ENCODE measurements at places on chromosomes 16 and 17.

- DNase-seq = no peak
These were observed 47.0 kb upstream of the AMZ2 start for GRCh38 chr17:68200689-68201417.

- DNase-seq = no peak
These were observed 18.4 kb downstream of the LDHD start for GRCh38 chr16:75097941-75098901.

- DNase-seq = no peak
These were observed 12.3 kb downstream of the SCN4A start for GRCh38 chr17:63960430-63960829.

DNA sequence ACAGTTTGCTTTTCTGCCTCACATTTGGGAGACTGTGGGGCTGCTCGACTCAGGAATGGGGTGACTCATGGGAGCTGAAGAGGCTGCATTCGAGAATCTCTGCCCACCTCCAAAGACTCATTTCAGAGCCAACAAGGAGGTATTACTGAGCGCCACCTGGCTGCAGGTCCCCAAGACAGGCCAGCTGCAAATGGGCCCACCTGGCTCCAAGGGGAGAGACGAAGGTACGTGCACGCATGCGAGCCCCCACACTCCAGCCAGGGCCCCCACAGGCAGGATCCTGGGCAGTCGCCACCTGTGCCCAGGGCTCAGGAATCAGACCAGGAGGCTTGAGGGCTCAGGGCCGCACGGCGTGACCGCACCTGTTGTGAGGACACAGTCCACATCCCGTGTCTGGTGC is 6.0 kb downstream of the HAGHL start:
- DNase-seq = no peak

DNA sequence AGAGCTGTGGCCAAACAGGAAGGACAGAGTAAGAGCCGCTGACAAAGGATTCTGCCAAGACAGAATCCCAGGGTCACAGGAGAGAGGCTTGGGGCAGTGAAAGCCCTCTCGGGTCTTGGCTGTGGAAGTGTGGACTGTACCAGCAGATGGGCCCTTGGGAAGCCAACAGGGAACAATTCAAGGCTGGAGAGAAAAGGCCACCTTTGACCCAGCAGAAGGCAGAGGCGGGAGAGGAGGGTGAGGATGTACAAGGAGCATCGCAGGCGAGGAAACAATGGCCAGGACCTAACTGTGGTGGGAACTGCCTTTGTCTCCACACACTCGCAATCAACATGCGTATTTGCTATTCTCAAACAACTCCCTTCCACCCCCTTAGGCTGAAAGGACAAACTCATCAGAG is 15.7 kb downstream of the CARHSP1 start:
- no peak for DNase-seq

GRCh38 chr17:36004594-36005108 is 3.3 kb upstream of the CCL15 start:
- no peak for DNase-seq

DNA sequence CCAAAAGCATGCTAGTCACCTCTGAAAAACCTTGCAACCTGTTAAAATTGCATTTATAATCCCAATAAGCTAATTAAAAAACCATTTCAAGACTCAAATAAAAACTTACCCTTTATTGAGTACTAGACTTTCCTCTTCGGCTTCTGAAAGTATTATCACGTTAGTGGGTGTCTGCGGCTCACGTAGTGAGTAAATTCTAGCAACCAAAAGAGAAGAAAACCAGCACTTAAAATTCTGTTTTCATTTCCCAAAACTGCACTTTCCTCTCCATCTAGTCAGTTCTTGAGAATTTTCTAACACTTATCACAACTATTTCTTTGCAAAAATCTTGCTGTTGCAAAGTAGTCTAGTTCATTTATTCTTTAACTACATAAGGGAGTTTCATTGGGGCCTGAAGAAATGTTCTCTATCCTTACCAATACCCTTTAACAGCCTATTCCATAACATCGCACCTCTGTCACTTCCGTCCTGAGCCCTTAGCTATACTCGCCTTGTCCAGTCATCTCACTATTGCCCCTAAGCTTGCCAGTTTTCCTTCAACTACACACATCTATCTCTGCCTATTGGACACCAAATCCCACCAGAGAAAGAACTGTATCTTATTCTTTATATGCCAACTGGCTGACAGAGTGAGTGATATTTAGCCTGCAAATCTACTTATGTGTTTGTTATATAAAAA is 8.7 kb downstream of the NUP88 start:
- no peak for DNase-seq

DNA sequence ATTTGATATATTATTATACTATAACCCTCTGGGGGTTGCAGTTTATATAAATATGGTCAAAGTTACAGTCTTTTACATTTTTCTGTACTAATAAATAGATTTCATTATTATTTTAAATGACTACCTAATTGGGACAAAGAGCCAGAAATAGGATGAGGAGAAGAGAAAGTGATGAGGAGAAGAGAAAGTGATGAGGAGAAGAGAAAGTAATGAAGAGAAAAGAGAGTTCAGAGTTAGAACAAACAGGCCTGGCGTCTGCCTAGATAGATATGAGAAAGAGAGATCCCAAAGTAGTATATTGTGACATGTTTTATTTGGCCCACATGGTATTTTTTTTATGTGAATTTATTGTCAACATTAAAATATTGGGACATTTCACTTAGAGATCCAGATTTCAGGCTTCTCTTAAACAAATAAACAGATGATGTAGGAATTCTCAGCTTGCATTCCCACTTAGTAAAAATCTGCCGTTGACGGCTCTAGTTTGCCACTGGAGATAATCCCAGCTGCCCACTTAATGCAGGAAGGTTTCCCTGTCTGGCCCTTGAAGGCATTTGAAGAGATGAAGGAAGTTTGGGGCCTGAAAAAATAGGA is 210.7 kb downstream of the STX8 start:
- no peak for DNase-seq

DNA sequence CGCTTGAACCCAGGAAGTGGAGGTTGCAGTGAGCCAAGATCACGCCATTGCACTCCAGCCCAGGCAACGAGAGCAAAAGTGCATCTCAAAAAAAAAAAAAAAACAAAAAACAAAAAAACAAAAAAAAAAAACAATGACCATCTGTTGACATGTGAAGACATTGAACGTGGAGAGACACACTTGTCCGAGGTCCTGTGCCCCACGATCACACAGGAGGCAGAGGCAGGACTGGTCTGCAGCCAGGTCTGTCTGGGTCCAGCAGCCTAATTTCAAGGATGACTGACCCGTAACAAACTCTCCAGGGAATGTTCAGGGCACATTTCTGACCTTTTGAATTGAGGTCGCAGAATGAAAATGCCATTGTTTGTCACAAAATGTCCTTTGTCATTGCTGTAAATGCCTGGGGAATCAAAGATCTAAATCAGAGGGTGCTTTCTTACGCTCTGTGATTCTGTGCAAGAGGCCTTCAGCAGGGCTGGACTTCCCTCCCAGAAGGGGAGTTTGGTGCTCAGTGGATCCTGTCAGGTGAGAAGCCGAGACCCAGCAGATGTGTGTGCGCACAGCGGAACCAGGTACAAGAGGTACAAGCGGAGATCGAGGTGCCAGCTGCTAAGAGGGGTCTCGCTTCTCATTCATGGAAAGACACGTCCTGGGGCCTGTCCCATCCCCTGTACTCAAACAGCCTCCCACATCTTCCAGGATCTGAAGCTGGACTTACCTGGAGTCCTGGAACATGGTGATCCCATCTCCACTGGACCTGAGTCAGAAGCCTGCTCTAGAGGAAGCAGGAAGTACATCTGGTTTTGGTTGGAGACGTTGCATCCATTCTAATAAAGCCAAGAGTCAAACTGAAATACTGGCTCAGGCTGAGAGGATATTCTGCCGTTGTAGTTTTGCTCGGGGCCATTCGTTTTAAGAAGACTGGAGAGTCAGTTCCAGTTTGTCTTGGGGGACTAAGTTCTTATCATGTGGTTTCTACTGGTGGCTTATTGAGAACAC is 95.8 kb downstream of the IRF8 start:
- no peak for DNase-seq

- no peak for DNase-seq
These were observed 31.4 kb downstream of the ANKFN1 start for GRCh38 chr17:56184650-56185049.

DNA sequence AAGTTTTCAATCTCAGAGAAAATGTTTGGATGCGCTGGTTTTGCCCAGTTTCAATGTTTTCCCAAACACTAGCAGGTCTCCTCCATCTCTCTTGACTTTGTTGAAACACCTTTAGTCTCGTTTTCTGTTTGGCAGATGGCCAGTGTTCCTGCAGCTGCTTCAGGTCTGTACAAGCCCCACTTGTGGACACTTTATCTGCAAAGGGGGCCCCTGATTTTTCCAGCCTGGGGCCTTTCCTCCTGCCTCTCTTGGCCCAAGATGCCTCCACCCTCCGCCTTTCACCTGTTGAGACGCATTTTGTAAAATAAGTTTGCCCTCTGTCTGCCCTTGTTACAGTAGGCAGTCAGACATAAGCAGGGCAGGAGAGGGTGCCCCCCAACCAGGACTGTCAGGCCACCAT is 21.8 kb upstream of the PRM1 start:
- no peak for DNase-seq

DNA sequence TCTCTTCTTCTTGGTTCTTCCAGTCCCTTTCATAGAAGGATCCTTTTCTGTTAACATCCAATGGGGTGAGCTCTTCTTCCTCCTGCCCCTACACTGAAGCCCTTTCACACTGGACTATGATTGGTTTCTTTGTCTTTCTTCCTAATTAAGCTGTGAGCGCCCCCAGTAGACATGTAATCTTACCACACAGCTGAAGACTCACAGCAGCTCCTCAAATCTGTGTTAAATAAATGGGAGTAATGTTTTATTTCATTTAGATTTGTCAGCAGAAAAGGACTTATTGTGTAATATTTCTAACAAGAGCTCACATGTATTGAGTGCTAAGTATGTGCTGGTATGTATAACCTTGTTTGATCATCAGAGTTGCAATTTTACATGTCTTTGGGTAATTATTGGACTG is 55.7 kb downstream of the TOX3 start:
- no peak for DNase-seq

GRCh38 chr16:22623351-22623781 is 112.7 kb downstream of the NPIPB5 start:
- no peak for DNase-seq

DNA sequence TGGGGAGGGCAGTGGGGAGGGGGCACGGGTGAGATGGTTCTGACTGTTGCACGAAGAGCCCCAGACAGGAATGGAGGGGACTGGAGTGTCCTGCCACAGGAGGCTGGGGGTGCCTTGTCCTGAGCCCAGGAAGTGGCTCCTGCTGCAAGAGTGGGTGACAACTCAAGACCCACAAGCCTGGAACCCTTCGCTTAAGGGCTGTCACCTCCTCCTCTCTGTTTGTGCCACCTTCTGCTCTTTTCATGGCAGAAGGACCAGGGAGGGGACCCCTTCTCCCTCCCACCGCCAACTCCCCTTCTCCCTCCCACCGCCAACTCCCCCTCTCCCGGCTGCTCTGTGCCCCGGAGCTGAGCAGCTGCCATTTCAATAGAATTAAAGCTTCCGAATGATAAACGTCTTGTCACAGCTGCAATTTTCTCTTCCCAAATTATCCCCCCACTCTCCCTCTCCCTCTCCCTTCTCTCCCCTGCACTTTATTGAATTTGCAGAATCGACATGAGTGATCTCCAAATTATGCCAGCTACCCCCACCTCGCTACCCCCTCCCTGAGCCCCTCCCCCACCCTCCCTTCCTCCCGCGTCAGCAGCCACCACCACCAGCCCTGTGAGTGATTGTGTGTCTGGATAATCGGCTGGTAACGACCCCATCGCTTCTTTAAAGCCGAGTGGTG is 13.7 kb downstream of the GJD3 start:
- DNase-seq = no peak

- no peak for DNase-seq
These were observed 4.1 kb upstream of the UBTF start for GRCh38 chr17:44223541-44224071.

DNA sequence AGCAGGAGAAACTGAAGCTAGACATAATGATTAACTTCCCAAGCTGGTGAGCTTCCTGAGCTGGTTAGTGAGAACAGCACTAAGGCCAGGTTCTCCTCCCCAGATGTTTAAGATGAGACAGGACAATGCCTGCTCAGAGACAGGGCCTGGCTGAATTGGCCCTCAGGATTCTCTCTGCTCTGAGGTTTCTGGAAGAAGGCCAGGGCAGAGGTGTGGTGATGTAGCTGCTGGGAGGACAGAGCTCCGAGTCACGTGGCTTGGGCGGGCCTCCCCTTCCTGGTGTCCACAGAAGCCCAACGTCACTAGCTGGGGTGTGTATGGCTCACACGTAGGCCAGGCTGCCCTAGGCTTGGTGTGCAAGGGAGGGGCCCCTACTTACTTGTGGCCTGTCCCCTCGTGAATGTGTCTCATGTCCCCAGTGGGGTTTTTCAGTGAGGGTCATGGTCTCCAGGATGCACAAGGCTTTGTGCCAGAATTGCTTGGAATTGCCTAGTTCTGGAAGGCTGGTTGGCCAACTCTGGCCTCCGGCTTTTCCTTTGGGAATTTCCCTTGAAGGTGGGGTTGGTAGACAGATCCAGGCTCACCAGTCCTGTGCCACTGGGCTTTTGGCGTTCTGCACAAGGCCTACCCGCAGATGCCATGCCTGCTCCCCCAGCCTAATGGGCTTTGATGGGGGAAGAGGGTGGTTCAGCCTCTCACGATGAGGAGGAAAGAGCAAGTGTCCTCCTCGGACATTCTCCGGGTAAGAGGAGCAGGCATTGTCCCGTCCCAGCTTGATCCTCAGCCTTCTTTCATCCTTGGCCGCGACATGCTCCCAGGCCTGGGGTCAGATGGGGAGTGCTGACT is 3.4 kb downstream of the NOD2 start:
- no peak for DNase-seq

DNA sequence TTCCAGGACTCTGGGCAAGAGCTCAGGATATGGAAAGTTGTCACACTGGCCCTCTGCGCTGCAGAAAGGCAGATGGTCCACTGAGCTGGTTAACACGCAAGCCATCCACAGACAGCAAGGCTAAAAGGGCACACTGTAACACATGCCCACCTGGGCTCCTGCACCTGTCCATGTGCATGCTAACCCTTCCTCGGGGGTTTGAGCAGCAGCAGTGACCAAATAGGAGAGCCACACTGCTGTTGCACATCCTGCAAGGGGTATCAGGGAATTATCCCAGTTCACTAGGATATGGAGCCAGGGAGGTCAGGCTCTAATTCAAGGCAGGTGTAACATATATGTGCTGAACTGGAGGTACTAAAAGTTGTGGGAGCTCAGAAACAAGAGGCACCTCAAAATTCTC is 471.0 kb upstream of the CDH5 start:
- no peak for DNase-seq

DNA sequence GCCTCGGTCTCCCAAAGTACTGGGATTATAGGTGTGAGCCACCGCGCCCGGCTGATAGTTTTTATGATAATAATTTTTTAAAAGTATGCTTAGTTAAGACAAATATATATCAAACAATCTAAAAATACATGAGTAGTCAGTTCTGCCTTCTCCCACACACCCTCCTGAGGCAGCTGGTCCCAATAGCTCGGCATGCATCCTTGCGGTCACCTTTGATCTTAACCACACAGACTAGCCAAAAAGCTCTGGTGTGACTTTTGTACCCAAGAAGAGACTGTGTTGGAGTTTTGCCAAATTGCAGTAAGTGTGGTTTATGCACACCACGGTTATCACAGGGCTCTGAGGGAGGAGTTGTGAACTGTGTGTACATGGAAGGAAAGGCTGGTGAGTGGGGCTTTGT is 25.6 kb downstream of the ATP6V0A1 start:
- DNase-seq = no peak

GRCh38 chr17:15432807-15433611 is 34.4 kb downstream of the CDRT4 start:
- DNase-seq = no peak

All from NCI-H2107 (cell line).